Stimulated activated CD4-positive, alpha-beta T cell treated with anti-CD3 and anti-CD28 coated beads, Interleukin-15, amount 100 ng/mL, for 24 hours (primary cell): ENCODE measurements at places on chromosomes 5 and 9.

- DNase-seq: no peak
These were observed 1.4 kb downstream of the SLC26A2 start for GRCh38 chr5:149961957-149962409.

- DNase-seq: no peak
These were observed 77.0 kb upstream of the PITX1 start for GRCh38 chr5:135110785-135111596.

- no peak for DNase-seq
These were observed 29.6 kb upstream of the PRDM12 start for GRCh38 chr9:130634801-130635200.

- peak; percentile 66 for DNase-seq
These were observed 1.0 kb upstream of the TPM2 start for GRCh38 chr9:35690614-35691333.

DNA sequence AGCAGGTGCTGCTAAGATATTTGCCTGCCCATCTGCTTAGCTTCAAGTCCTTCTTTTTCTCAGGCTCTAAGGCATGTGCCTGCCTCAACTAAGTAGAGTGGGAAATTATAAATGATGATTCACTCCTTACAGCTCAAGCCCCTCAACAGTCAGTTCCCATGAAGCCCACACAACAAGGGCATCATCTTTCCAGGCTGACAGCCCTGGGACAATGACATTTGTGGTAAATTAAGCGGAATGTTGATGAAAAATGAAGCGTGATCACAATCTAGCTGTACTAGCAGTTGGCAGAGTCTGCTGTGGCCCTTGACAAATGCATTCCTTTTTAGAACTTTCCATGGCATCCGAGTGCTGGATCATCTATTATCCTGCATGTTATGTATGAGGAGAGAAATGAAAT is 548.6 kb downstream of the KIF4B start:
- DNase-seq: no peak

DNA sequence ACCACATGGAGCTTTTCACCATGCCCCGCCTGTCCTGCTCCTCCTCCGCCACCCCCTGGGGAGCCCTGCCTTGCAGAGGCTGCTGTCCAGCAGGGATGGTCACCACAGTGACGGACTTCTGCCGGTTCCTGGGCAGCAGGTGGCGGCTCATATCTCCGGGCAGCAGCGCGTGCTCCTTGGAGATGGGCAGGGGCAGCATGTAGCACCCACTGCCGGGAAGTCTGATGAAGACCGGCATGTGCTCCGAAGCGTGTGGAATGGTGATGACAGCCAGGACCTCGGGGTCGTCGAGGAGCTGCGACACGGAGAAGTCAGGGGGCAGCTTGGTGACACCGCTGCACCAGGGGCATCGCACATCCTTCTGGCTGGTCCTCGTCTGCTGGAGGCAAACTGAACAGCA is 19.2 kb downstream of the PLGRKT start:
- DNase-seq: no peak

DNA sequence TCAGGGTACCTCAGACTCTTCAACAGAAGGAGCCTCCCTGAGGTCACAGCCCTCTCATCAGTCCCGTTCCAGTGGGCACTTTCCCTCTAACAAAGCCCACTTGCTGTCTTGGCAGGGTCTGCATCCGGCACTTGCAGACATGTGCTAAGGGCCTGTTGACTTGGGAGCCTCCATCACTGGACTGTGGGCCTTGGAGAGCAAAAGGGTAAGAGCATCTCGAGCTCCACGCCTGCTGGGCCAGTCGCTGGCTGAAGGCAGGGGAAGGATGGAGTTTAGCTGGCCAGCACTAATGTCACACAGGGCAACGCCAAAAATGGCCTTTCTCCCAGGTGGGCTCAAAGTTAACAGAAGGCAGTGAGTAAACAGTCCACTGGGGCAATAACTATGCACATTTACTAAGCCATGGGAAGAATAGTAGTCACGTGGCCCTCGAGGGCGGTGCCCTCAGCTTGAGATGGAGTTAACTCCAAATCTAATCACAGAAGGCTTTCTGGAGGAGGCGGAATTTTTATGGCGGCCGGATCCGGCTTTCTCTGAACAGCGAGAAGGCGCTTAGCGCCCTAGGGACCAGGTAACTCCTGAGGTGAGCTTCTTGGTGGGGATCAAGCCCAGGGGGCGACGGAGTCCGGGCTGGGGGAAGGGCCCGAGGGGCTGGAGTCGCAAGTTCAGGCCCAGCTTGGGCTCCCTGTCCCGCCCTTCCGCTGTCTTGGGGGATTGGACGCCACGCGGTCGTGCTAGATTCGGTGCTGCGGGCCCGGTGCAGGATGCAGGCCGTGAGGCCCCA is 2.0 kb upstream of the NSD1 start:
- no peak for DNase-seq

DNA sequence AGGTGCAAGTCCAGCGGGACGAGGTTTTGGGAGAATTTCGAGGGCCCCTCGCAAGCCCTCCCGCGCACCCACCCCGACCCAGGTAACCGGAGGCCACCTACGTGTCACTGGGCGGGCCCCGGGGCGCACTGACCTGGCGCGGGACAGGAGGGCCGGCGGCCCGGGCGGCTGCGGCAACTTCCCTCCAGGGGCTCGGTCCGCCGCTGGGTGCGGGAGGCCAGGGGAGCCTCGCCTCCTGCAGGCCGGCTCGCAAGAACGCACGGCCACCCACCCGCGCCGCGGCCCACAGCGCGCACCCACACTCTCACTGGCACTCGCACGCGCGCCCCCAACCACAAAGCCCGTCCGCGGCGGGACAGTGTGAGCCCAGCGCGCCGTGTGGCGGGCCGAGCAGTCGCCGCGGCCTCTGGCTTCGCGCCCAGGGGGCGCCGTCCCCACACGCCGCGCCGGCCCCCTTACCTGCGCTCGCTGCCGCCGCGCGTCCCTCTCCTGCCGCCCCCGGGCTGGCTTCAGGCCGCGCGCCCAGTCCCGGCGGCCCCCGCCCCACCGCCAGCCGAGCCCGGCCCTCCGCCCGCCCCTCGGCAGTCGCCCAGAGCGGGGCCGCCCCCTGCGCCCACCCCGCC is 451 bp downstream of the LPAR1 start:
- peak; percentile 7 for DNase-seq

DNA sequence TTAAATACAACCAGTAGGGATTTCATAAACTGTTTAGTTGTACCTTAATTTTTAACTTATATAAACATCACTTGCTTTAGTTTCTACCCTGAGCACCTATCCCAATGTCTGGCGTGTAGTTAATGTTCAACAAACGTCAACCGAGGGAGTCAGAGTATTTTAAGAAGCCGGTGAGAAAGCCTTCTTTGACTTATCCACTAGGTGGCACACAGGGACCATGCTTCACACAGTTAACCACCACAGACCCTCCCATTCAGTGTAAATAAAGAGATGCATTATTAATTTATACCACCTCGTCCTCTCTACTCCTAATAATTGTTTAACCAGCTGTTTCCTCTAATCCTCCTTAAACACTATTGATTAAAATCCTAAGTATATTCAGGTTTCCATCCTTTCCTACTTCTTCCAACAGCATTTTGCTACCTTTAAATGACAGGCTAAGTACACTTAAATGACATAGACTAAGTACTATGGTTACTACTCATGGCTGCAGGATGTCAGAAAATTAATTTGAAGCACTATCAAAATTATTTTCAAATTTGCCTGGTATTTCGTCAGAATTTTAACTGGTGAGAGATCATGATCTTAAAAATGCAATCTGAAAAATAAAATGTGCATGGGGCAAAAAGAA is 2.3 kb downstream of the HAPLN1 start:
- peak; percentile 29 for DNase-seq

DNA sequence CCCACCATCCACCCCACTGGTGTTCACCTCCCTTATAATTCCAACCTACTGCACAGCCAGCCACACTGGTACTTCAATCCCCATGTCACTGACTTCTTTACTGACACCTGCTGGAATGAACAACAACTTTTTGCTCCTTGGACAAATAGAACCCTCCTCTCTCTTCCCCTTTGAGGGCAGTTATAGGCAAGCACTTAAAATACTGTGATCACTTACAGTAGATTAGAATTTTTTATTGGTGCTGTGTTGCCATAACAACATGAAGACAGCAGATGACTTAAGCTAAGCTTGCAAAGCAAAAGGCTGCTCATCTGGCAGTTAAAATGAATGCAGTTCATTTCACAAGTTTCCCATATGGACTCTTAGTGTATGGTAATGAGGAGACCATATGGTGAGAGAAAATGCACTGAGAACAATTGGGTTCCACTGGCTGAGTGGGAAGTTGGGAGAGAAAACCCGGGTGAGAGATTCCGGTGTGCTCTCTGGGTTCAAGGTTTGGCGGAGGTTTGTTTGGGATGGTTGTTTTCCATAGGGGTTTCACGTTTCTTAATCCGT is 374.3 kb downstream of the EBF1 start:
- no peak for DNase-seq

DNA sequence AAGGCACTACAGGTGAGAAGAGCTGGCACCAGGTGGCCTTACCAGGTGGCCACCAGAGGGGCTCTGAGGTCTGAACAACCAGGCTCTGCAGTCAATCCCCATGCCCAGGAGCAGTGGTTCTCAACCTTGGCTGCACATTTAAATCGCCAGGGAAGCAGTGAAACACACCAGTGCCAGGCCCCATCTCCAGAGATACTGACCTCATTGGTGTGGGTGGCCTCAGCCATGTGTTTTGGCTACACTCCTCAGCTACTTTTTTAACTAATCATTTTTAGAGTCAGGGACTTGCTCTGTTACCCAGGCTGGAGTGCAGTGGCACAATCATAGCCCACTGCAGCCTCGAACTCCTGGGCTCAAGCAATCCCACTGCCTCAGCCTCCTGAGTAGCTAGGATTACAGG is 56.0 kb downstream of the GABBR2 start:
- no peak for DNase-seq

DNA sequence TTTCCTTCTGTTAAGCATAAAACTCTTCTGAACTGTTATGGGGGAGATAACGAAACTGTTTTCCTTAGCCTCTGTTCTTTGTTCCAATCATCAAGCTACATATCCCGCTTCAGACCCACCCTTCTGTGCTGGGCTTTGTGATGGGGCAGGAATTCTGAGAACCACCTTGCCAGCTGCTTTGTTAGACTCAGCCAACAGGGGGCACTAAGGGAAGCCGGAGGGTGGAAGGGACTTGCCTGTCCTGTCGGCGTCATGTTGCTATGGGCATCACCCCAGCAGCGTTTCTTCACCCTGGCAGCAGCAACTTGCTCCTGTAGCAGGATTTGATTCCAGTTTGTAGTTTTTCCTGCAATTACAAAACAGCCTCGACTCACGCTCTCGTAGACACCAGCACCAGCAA is 169.1 kb downstream of the CAAP1 start:
- DNase-seq: peak; percentile 32

DNA sequence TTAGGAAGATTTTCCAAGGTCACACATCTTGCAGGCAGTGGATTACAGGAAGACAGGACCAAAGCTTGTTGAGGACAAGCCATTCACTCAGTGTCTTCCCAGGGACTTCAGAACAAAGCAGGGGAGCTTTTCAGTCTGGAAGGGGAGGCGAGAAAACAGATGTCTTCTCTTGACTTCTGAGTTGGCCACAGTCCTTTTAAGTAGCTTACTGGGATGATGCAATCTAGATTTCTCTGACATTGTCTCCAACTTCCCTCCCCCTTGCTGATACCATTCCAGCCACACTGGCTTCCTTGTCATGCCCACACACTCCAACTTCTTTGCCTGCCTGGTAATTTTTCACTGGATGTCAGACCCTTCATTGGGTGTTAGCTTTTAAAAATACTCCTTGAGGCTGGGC is 174.2 kb upstream of the TBC1D2 start:
- no peak for DNase-seq

- no peak for DNase-seq
These were observed 145.1 kb upstream of the PANK3 start for GRCh38 chr5:168724227-168724626.
